ENCODE measurements at places on chromosomes 2 and 18.

DNA sequence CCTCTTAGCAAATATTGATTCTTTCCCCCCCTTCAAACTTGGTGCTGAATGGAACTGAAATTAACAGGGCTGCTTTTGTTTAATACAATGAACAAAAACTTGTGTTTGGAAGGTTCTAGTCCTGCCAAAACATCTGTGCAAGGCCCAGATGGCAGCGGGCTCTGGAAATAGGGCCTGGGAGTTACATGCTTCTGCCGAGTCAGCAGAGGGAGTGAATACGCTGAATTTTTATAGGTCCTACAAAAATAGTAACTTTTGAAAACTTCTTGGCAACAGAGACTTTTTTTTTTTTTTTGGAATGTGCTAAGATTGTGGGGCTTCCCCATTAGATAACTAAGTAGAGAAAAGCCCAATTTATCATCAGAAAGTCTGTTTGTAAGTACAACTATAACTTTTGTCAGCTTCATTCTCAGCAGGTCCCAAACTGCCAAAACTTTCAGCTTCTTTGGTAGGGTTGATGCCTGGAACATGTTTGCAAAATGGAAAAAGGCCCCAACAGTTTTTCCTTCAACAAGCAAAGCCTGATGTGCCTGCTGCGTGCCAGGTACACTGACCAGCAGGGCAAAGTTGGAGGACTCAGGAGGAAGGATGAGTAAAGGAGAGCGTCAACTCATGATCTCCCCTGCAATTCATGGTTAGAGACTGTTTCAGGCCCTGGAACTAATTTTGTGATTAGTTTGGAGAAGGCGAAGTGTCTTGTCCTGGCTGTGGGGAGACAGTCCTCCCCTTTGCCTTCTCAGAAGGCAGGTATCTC is 45.1 kb upstream of the HDAC4 start:
- no peak for DNase-seq

DNA sequence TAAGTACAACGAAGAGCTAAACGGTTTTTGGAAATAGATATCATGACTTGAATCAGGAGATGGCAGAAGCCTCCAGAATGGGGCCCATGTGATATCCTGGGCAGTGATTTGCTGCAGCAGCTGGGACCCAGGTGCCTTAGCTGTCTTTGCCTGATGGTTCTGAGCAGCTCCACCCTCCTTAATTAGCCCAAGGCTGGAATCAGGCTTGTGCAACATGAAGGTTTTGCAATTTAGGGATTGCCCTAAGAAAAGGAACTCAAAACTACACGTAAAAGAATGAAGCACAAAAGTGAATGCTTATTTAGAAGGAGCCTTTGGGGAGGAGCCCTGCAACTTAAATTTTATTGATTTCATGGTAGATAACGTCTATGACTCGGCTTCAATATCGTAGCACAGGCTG is 17.3 kb upstream of the CNDP2 start:
- DNase-seq = no peak

- no peak for DNase-seq
These were observed 65.4 kb downstream of the LRRFIP1 start for GRCh38 chr2:237692601-237693290.

GRCh38 chr2:15943378-15944280 is 3.3 kb downstream of the MYCN start:
- DNase-seq = no peak

- peak; percentile 55 for DNase-seq
These were observed 141.5 kb upstream of the NDUFV2 start for GRCh38 chr18:8960740-8961657.

GRCh38 chr2:30259827-30260679 is 28.7 kb downstream of the LBH start:
- DNase-seq = no peak

- DNase-seq = no peak
These were observed 111.4 kb downstream of the METTL4 start for GRCh38 chr18:2459886-2460285.
